Activated T-cell treated with anti-CD3 and anti-CD28 coated beads, Interleukin-2, amount 50 U/mL, for 48 hours (primary cell): ENCODE measurements at places on chromosomes 1 and 21.

GRCh38 chr1:183946320-183946613 is 91.3 kb downstream of the COLGALT2 start:
- no peak for DNase-seq

DNA sequence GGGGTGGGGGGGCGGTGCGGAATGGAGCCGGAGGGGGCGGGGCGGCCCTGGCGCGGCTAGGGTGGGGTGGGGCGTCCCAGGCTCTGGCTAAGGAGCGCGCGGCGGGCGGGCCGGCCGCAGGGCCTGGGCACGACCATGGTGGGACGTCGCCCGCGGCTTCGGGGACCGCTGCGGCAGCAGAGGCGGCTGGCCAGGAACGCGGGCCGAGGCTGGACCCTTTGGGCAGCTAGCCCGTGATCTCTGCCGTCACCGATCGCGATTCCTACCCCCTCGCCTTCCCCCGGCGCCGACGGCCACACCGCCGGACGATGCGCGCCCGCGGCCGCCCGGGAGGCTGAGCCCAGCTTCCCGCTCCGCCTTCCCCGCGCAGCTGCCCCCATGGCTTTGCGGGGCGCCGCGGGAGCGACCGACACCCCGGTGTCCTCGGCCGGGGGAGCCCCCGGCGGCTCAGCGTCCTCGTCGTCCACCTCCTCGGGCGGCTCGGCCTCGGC is at the start of gene MAP3K21:
MAP3K21 (plus strand) TSS at position 74 of the 491 bp plus-strand sequence; CDS start at position 379, 305 bp downstream.
- DNase-seq: no peak

GRCh38 chr21:45262041-45262581 is 25.6 kb downstream of the POFUT2 start:
- DNase-seq: no peak

GRCh38 chr1:165851034-165851658 is 23.7 kb downstream of the UCK2 start:
- no peak for DNase-seq

GRCh38 chr1:41517062-41517438 is 32.6 kb upstream of the EDN2 start:
- no peak for DNase-seq

- peak; percentile 46 for DNase-seq
Observed at GRCh38 chr1:27391511-27392095, 819 bp upstream of the GPR3 start.

GRCh38 chr1:196305216-196305615 is 303.0 kb downstream of the KCNT2 start:
- no peak for DNase-seq

DNA sequence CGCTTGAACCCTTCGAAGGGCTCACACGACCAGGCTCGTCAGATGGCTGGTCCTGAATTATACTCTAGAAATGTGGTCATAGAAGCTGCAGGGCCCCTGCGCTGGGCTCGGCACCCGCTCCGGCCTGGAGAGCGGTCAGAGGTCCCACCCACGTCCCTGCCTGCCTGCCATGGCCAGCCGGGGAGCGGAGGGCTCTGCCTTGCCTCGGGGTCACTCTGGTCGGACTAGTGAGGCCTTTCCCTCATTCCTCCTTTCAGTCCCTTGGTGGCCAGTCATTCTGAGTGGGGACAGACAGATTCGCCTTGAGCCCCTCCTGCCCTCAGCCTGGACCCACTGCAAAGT is 529 bp upstream of the MARCKSL1 start:
- no peak for DNase-seq
